ENCODE measurements at places on chromosomes 7 and 10.

- DNase-seq, result no peak
Observed at GRCh38 chr10:17671307-17671706, 27.4 kb downstream of the STAM start.

DNA sequence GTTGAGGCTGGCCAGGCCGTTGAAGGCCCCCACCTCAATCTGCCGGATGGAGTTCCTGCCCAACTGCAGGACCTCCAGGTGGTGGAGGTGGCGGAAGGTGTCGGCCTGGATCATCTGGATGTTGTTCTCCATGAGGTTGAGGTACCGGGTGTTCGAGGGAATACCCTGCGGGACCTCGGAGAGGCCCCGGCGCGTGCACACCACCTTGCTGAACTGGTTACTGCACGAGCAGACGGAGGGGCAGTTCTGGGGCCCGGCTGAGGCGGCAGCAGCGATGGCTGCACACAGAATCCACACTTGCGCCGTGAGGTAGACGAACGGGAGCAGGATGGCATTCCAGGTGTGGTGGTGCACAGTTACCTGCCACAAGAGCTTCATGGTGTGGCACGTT, 979 bp downstream of the LRRC4 start:
- DNase-seq, result no peak

- DNase-seq, result no peak
Observed at GRCh38 chr10:120403109-120403508, 53.9 kb upstream of the PLPP4 start.

GRCh38 chr10:119705434-119705831, 20.4 kb upstream of the INPP5F start:
- DNase-seq, result no peak

DNA sequence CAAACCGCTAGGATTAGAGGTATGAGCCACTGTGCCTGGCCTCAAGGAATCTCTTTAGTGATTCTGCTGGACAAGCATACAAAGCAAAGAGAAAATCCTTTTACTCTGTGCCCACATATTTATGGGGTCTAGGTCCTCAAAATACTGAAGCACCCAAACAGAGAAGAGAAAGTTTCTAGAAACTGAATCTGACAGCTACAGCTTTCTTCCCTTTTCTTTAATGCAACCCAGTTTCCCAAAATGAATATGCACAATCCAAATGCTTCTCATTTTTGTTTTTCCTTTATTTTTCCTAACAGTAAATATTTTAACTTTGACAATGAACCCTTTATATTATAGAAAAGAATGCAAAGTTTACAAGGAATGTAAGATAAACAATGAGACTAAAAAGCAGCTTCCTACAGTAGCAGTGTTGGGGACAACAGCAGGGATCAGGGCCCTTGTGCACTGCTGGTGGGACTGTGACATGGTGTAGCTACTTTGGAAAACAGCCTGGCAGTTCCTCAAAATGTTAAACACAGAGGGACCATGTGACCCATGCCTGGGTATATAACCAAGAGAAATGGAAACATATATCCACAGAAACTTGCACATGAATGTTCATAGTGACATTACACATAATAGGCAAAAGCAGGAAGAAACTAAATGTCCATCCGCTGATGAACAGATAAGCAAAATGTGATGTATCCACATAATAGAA, 325.2 kb downstream of the PRPF18 start:
- DNase-seq, result no peak

GRCh38 chr7:100567031-100567730, 6.5 kb downstream of the SAP25 start:
- no peak for DNase-seq

- no peak for DNase-seq
Observed at GRCh38 chr10:27529010-27529783, 25.1 kb downstream of the RAB18 start.

GRCh38 chr7:117237646-117238045, 85.2 kb downstream of the WNT2 start:
- no peak for DNase-seq

- DNase-seq, result no peak
Observed at GRCh38 chr7:19294619-19295018, 149.4 kb upstream of the FERD3L start.

DNA sequence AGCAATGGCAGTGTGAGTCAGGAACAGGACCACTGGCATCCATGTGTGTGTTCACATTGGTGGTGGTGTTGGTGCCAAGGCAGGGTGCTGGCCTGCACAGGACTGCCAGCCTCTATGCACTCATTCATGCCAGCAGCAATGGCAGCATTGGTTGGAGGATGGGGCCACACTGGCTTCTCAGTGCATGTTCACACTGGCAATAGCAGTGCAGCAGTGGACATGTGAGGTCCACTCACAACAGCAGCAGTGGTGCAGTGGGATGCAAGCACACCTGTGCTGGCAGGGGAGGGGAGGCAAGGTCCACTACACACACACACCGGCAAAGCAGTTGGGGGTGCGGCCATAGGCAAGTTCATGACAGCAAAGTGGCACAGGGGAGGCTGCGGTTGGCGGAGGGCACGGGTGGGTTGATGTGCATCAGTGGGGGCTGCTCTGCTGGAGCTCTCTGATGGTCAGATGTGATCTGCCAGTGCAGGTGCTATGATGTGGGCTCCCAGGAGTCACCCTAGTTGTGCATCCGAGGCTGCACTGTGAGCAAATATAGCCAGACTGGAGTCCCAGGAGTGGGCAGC, 57.8 kb upstream of the TNKS2 start:
- DNase-seq, result no peak

- DNase-seq, result no peak
Observed at GRCh38 chr7:149261316-149261828, 624 bp upstream of the ZNF783 start.

GRCh38 chr7:94333810-94334209, 60.9 kb upstream of the COL1A2 start:
- no peak for DNase-seq

DNA sequence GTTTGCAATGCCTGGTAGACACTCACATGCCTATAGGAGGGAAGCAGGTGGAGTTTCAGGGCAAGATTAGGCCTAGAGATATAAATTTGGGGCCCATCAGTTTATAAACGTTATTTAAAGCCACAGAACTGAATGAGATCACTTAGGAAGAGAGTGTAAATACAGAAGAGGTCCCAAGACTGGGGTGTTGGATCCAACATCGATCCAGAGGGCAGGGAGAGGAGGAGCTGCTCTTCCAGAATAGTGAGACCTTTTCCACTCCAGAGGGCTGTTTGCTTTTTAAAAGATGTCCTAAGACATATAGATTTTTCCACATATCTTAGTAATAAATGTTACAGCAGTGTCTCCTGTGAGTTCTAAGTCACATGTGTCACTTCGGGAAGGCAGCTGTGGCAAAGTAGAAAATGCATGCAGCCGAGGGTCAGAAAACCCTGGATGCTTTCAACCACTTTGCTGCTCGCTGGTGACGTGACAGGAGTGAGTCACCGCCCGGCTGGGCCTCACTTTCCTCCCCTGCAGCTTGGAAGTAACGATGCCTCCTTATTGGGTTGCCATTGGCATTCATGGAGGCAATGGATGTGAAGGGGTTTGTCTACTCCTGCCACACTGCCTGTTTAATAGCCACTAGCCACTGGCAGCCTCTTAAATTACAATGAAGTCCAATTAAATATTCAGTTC, 95.4 kb downstream of the TRIL start:
- no peak for DNase-seq
